ENCODE measurements at places on chromosomes 2 and 18.

DNA sequence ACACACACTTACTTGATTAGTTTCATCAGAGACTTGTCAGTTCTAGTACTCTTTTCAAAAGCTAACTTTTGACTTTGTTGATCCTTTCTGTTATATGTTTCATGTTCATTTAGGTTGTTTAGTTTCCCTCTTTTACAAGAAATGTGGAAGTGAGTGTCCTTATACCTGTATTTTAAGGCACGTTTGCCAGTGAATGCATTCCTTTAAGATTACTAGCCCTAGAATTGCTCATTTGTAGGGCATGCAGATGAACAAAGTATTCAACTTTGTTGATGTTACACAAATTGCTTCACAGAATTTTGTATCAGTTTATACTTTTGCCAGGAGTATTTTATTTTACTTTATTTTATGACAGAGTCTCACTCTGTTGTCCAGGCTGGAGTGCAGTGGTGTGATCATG, 6.3 kb downstream of the IL1RL2 start:
- no peak for DNase-seq

GRCh38 chr2:38856165-38856564, 19.6 kb downstream of the DHX57 start:
- DNase-seq, result no peak

DNA sequence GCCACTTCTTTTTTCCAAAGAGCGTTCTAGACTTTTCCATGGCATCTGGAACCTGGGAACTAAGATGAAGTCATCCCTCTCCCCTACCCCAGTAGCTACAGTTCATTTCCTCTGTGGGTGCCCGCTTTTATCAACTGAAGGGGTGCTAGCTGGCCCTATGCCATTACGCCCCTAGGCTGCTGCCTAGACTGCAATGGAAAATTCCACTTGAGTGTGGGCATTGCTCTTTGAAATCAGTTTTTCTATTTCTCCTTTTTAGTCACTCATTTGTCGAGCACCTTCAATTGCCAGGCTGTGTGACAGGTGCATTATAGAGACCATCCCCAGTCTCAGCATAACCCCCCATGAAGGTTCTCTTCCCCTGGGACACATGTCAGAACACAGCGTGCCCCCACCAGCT, 7.3 kb downstream of the TEX51 start:
- no peak for DNase-seq

DNA sequence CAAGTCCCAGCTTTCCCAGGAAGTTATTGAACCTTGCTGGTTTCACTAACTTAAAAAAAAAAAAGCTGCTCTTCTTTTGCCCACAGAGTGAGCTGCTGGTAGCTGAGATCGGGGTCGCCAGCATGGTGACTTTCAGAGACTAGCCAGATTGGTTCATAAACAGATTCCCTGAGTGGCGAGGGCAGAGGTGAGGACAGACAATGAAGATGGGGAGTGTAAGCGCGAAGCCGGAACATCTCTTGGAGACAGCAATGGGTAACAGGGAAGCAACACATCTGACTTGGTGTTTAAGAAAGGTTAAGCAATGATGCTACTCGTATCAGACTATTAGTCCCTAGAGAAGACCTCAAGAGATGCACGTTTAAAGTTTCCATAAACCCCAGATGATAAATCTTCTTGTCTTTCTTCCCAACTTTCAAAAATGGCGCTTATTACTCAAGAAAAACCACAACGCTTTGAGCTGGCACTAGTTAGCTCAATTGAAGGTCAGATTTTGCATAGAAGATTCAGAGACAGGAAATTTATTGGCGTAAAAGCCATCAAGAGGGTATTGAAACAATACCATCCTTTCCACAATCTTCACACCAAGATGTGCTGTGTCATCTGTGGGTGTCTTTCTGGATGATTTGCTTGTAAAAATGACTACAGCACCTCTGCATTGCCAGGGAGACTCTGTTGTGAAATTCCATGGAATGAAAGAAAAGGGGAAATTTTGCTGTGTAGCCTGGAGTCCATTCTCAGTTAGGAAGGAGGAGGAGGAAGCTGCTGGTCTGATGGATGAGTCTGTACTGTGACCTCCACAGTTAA, 193.1 kb upstream of the CXCR4 start:
- no peak for DNase-seq

GRCh38 chr2:102033031-102033749, 41.4 kb downstream of the IL1R2 start:
- DNase-seq, result peak; percentile 84

DNA sequence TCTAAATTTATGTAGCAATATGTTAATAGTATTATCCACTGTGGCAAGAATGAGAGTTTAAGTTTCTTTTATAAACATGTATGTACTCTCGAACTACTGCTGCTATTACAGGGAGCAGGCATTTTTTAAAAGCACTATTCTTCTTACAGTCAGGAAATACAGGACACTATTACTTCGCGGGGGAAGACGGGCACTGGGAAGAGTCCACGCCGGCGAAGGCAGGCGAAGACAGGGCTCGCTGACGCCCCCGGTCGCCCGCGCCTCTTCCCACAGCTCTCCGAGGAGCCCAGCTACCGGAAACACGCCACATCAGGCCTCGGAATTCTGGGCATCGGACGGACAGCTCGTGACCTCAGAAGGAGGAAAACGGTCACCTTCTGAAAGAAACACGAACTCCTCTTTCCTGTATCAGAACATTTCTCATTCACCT, 90.2 kb downstream of the FAM161A start:
- DNase-seq, result peak; percentile 80

GRCh38 chr2:105828558-105828957, 83.8 kb downstream of the NCK2 start:
- no peak for DNase-seq

DNA sequence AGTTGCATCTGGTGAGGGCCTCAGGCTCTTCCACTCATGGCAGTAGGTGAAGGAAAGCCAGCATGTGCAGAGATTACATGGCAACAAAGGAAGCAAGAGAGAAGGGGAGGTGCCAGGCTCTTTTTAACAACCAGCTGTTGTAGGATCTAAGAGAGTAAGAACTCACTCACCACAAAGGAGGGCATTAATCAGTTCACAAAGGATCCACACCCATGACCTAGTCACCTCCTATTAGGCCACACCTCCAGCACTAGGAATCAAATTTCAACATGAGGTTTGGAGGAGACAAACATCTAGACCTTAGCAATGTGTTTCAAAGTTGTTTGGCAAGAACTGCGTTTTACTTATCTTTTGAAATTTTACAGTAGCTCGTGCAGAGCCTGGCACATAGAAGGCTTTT, 20.5 kb upstream of the REG3A start:
- no peak for DNase-seq

DNA sequence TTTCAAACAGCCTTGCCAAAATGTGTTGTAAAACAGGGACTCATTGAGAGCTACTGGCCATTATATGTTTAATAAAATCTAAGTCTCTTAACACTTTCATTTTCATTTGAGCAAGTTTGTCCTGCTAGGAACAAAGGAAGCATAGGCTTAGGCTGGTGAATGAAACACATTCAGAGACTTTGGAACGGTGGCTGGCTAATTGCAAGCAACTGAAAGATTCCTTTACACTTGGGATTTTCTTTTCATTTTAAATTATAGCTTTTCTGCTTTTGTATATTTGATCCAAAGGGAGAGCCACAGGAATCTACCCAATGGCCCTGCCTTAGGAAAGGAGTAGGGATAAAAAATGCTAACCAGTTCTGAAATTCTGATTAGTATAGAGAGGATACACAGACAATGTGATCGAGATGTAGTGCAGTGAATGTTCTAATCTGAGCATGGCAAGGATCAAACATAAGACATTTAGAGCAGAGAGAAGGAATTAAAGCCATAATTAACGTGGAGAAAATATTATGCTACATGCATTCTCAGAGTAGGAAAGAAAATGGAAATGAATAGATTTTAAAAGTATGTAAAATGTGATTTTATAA, 911.4 kb upstream of the SLC39A10 start:
- no peak for DNase-seq

All from brain microvascular endothelial cell (primary cell).